ENCODE measurements at places on chromosomes 11 and 22.

DNA sequence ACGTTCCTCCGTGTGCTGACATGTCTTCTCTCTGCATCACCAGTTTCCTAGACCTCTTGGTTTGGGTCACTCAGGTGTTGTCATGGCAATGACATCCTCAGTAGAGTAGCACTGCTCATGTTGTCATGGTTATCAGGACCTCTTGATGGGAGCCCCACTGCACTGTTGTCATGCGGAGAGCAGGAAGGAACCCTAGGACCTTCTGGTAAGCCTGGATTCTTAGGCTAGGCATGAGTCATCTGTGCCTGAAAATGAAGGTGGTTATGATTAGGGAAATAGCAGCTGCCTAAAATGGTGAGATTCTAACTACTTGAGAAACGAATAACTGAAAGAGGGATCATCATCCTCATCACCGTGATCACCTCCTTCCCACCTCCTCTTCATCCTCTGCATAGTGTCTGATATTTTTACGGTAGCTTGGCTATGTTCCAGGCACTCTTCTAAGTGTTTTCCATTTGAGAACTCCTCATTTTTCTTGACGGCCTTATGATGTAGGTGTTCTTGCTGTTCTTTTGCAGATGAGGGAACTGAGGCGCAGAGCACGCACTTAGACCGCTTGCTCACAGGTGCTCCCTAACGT lies 858.4 kb downstream of the NTM start:
- no peak for DNase-seq

DNA sequence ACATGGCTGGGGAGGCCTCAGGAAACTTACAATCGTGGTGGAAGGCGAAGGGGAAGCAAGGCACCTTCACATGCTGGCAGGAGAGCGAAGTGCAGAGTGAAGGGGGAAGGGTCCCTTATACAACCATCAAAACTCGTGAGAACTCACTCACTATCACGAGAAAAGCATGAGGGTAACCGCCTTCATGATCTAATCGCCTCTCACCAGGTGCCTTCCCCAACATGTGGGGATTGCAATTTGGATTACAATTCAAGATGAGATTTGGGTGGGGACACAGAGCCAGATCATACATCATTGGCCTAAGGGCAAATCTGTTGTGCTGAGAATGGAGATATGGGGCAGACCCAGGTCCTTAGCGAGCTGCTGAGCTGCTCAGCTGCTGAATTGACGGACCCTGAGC lies 13.1 kb downstream of the C1QTNF6 start:
- DNase-seq, result no peak

- no peak for DNase-seq
Observed at GRCh38 chr22:21103633-21104032, 57.9 kb downstream of the LRRC74B start.

DNA sequence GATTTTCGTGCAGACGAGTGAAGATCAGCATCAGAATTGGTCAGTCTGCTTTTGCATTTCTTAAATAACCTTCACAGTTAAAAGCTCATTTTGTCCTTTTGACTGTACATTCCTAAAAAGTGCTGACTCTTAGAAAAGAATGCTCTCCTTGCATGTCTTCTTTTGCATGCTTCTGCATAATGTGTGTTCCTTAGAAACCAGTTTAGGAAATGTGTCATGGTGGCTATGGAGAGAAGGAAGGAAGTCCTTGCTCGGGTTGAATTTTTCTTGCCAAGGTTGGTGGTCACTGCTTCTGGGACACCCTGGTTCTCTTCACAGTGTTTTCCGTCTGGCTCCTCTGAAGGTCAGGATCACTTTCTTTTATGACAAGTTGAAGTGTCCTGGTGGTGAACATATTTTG lies 6.8 kb downstream of the AP2A2 start:
- no peak for DNase-seq

GRCh38 chr22:46525389-46526243 lies 11.8 kb downstream of the CELSR1 start:
- DNase-seq, result no peak

GRCh38 chr11:67583247-67584204 lies at the start of gene GSTP1:
Gene GSTP1, plus strand, starts transcription at chr11:67583812. Its CDS starts 32 bp downstream, at chr11:67583844.
- DNase-seq, result peak; percentile 84

DNA sequence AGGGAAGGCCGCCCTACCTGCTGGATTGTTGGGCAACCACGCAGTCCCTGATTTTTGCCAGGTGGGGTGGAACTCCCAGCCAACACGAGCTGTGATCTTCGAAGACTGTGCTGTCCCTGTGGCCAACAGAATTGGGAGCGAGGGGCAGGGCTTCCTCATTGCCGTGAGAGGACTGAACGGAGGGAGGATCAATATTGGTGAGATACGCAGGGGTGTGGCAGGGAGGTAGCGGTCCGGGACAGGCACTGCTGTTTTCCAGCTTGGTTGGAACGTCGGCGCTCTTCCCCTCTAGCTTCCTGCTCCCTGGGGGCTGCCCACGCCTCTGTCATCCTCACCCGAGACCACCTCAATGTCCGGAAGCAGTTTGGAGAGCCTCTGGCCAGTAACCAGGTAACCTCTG lies 7.6 kb downstream of the ACAD8 start:
- DNase-seq, result no peak

GRCh38 chr11:124122123-124122522 lies 6.9 kb downstream of the VWA5A start:
- DNase-seq, result no peak

- no peak for DNase-seq
Observed at GRCh38 chr11:695288-695537, 191 bp upstream of the DEAF1 start.

DNA sequence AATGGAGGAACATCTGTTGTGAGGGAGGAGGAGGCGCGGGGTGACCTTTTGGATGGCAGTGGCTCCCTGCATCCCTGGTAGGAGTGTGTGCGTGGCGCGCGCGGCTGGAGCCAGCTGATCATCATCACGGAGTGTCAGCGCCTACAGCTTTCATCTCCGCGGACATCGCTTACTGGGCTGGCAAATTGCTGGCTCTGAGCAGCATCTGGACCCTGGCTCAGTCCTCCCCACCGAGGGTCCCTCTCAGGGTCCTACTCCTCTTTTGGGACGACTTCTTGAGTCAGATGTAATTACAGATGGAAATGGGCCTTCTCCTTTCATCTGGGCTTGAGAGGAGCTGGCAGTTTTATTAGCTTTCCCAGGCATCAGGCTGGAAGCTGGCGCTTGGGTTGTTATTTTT lies 85.3 kb downstream of the CACNA1I start:
- DNase-seq, result no peak

- no peak for DNase-seq
Observed at GRCh38 chr11:123519055-123519796, 89.2 kb downstream of the GRAMD1B start.
